Hematopoietic multipotent progenitor cell treated with erythropoietin and hydrocortisone succinate and interleukin-3 and kit ligand, for 17 days (in vitro differentiated cells): ENCODE measurements at places on chromosomes 7 and 10.

DNA sequence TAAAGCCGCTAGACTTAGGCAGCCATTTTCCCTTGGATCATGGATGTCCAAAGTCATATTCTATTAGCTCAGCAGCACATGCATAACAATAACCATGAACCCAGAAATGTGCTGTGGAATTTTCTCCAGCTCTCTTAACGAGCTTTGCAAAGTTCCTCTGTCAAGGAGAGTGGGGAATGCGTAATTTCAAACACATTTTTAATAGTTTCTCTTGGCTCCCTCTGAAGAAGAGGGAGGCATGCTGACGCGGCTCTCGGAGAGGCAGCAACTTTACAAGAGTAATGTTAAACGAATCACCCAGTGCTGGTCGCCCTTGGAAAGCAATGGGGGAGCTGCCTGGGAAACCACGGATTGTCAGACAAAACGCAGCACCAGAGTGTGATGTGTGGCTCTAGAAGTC, 114.8 kb downstream of the RAB18 start:
- DNase-seq = no peak

DNA sequence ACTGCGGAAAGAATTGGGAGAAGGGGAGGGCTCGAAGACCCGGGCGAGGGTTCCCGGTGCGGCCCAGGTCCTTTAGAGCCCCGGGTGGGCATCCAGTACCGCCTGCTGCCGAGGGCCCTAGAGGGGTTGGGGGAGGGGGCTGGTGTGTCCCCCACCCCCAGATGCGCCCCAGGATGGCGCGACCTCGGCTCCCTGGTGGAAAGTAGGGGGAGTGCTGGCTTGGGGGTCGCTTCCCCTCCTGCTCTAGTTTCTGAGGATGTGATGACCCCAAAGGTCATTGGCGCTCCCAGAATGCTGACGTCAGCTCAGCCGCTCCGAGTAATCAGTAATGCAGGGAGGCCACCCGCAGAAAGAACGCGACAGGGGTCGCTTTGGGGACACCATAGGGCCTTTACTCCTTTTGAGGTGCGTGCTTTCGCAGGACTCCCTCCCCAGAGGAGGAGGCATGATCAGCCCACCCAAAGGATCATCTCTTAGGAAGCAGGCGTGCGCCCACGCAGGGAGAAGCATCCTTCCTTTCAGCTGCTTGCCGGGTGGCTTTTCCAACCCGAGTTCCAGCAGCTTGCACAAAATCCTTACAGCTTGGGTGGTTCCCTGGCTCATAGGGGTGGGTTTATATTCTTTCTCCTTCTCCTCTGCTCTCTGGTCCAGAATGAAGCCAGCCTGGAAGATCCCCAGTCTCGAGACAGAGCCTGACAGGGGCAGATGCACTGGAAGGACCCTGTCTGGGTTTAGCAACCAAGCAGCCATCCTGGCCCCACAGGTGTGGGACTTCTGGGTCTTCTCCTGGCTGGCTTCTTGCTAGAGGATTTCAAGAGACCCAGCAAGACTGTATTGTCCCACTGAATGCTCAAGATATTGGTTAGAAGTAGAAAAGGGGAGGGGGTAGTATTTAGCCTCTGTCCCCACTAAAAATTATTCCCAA, 1.3 kb upstream of the PRKAG2 start:
- no peak for DNase-seq

DNA sequence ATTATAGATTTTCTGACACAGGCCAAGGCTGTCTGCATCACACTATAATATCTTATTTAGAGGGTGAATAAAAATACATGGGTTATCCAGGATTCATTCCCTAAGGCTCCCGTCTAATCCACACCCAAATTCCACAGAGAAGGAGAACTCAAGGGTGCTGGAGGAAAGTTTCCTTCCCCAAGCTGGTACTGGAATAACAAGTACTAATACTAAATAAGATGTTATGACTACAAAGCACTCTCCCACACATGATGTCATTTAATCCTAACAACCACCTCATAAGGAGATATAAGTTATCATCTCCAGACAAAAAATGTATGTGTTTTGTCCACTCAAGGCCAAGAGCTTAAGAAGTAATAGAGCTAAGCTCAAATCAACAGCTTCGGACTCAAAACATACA, 53.0 kb downstream of the SNX13 start:
- no peak for DNase-seq

DNA sequence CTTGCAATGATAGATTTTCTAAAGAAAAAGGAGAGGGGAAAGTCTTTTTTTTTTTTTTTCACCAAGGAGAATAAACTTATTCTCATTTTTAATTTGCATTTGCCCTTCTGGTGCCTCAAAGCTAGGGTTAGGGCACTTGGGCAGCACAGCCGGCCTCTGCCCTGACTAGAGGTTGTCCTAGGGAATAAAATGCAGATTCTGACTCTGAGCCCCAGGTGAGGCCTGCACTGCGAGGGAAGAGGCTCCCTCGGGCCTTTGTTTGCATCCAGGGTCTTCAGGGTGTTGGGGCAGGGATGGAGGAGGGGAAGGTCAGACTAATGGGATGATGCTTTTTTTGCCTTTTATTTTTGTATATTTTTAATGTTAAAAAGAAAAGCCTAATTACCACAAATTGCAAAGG, 7.8 kb downstream of the MYL7 start:
- DNase-seq = no peak

- no peak for DNase-seq
Observed at GRCh38 chr7:103011650-103012049, 62.9 kb downstream of the FBXL13 start.

DNA sequence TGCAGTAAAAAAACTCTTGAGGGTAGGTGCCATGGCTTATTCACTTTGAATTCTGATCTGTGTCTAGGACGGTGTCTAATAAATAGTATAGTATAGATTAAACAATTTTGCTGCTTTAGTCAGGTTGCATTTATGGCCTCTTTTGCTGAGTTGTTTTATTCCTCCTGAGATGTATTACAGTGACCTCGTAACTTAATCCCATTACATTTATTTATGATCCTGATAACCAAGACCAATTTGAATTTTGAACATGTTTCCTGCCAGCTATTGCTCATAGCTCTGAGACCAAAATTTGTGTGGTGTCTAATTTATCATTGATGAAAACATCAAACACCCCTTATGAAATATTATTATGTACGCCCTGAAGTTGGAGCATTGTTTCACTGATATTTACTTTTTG, 381.9 kb upstream of the SEMA3C start:
- DNase-seq = no peak

GRCh38 chr7:128869138-128869943, 6.7 kb downstream of the ATP6V1F start:
- DNase-seq = no peak

DNA sequence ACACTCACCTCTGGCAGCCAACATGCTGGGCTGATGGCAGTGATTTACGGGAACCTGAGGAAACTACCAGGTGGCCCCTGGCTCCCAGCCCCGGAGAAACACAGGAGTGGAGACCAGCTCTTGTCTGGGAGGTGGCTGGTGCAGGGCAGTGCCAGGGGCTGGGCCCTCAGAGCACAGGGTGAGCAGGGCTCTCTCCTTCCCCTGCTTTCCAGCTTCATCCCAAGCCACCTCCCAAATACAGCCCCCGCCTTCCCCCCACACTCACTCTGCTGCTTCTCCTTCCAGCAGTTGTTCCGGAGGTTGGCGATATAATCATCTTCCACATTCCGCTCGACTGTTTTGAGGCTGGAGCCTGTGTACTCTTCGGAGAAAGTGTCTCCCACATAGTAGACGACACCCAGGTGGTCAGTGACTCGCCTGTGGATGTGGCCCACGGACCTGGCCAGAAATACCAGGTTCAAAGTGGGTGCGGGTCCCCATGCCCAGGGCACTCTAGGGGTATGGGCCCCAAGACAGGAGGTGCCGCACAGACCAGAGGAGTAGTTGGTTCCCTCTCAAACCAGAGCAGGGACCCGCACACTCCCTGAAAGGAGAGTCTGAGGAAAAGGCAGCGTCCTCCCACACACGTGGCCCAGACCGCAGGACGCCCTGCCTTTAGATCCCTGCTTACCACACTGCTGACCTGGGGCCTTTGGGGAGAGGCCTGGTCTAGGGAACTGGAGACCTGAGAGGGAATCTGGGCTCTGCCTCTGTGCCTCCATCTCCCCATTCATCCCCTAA, 18.3 kb downstream of the DNAJB12 start:
- no peak for DNase-seq
